ENCODE measurements at places on chromosomes 16 and 17.

DNA sequence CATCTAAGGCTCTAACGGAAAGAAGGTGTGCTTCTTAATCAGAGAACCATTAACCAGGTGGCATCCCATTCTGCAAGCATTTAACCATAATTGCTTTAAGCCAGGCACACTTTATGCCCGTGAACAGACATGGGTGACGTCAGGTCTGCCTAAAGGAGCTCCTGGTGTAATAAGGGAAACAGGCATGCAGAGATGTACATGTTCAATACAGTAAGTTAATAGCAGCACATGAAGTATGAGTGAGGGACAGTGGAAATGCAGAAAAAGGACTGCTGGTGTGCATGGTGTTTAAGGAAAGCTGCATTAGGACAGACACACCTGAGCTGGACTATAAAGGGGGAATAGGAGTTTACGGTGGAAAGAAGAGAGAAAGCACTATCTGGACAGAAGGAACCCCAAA is 18.6 kb downstream of the DYNLRB2 start:
- DNase-seq, result no peak

- DNase-seq, result peak; percentile 91
Measured at GRCh38 chr17:7843536-7844291, 9.7 kb downstream of the KDM6B start.

- no peak for DNase-seq
Measured at GRCh38 chr17:41767324-41768042, 19.0 kb downstream of the JUP start.

DNA sequence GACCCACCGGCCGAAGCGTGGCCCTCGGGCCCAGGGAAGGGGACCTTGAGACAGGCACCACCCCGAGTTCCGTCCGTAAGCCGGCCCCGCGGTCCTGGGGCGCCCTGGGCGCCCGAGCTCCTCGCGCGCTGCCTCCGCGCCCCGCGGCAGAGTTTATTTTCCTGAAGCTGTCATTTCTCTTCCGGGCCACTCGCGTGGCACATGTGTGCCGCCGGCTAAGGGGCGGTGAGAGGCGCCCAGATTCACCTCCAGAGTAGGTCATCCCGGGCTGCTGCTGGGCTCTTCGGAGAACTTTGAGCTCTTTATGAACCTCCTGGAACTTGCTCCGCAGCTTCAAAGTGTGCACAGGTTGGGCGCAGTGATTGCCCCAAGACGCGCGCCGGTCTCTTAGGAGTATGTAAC is 489 bp downstream of the ZC3H18 start:
- peak; percentile 62 for DNase-seq

DNA sequence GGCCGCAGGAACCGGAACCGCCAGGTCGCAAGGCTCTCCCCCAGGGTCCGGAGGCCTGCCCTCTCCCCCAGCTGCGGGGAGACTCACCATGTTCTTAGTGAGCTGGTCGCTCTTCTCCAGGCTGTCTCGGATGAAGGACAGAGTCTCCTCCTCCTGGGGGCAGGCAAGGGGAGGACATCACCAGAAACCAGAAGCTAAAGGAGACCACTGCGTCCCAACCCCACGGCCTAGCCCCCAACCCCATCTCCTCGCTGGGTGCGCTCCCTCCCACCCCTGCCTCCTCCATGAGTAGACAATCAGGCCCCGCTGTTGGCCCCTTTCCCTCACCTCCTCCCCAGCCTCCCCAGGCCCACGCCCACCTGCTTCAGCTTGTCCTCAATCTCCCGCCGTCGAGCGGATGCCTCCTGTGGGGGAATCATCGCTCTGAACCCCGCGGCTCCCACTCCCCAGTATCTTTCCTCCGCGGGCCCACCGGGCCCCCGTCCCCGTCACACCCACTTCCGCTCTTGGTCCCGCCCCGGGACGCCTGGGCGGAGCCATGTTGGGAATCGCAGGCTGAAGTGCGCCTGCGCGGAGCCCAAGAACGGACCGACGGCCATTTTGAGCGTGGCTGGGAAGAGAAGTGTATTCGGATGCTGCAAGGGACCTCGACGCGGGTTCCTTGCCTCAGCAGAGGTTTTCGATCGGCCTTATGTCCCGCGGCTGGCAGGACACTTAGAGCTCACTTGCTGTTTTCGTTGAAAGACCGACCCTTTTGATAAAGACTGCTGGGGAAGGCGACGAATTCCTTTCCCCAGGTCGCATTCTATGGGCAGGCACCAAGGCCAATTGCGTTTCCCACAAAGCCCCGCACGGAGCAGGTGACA is at the start of gene EXOC7:
Gene EXOC7 (minus strand): TSS at position 514 of the 866 bp plus-strand sequence. CDS start 95 bp downstream, at position 419.
- DNase-seq, result peak; percentile 98

- DNase-seq, result peak; percentile 80
Measured at GRCh38 chr17:78351449-78352006, 8.3 kb downstream of the SOCS3 start.

- no peak for DNase-seq
Measured at GRCh38 chr16:57982385-57982784, 11.5 kb upstream of the CNGB1 start.

GRCh38 chr17:18860161-18860972 is 2.4 kb downstream of the PRPSAP2 start:
- no peak for DNase-seq

DNA sequence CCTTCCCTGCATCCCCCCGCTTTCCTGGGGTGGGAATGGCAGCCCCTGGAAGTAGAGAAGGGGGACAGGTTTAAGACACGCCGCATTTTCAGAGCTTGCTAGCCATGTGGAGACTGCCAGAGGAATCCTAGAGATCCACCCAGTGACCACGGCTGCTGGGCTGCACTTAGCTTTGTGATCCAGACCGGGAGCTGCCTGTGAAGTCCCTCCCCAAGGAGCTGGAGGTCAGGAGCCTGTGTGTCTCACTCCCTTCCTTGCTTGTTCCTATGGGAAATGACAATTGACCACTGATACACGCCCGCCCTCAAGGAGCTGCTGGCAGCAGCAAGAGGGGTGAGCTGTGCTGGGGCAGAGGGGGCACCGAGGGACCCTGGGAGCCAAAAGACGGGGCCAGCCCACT is 73.7 kb downstream of the SREBF1 start:
- no peak for DNase-seq

- no peak for DNase-seq
Measured at GRCh38 chr16:12988071-12988470, 86.7 kb downstream of the SHISA9 start.

- DNase-seq, result peak; percentile 37
Measured at GRCh38 chr17:80997424-80998117, 5.9 kb downstream of the CHMP6 start.

DNA sequence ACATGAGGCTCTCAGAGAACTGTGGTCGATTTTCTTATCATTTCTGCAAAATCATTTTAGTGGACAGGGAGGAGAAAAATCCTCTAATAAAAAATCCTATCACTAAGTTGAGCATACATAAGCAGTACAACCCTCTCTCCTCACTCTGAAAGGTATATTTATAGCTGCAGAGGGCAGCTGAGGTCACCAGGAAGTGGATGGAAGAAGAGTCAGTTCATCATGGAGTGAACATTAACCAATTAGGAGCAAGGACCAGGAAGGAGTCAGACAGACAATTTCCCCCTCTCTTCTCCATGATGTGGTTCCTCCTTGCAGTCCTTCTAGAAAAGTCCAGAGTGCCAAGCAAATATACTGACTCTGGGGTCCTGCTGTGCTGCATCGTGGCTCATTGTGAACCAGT is 253.7 kb downstream of the TOX3 start:
- no peak for DNase-seq

DNA sequence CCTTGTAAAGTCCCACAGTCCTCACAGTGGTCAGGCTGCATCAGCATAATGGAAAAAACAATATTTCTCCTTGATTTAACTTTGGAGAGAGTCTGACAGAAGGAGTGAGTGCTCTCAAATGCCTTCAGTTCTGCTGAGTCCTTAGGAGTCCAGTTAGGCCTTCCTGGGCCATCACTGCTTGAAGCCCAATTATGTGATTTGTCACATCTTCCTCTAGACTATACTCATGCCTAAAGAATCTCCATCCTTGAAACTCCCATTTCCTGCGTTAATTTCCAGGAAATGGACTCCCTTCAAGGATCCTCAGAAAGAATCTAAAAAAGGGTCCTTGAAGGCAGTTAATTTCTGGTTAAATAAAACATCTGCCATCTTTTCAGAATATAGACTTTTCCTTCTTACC is 52.8 kb downstream of the SLFN5 start:
- no peak for DNase-seq

- DNase-seq, result no peak
Measured at GRCh38 chr16:72935896-72936295, 112.0 kb downstream of the ZFHX3 start.

DNA sequence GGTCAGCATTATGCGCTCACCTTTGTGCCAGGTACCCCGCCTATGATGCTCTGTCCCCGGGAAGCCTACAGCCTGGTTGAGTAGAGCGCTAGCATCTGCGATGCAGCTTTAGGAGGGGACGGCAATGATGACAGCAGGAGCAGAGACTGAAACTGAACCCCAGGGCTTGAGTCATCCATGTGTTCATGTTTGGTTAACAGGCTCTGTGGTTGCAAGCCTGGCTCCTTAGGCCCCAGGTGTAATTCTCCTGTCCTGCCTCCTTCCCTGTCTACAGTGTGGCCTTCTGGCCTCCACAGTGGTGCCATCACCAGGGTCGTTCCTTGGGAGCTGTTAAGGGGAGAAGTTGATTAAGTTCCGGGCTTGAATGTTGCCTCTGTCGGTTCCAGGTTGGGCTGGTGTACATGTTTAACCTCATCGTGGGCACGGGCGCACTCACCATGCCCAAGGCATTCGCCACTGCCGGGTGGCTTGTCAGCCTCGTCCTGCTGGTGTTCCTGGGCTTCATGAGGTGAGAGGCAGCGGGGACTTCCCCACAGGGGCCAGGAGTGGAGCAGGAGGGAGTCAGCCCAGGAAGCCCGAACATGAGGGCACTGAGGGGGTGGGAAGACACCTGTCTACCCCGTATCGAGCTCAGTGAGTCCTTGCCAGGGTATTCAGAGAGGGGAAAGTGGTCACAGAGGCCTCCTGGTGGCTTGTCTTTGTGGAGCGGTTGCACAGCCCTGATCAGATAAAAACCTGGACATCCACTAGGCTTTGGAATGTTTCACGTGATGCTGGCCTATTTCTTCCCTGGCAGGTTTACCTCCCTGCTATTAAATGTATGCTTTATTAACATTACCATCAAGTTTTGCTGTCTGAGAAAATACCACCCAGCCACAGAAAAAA is 9.2 kb upstream of the NAT9 start:
- no peak for DNase-seq

DNA sequence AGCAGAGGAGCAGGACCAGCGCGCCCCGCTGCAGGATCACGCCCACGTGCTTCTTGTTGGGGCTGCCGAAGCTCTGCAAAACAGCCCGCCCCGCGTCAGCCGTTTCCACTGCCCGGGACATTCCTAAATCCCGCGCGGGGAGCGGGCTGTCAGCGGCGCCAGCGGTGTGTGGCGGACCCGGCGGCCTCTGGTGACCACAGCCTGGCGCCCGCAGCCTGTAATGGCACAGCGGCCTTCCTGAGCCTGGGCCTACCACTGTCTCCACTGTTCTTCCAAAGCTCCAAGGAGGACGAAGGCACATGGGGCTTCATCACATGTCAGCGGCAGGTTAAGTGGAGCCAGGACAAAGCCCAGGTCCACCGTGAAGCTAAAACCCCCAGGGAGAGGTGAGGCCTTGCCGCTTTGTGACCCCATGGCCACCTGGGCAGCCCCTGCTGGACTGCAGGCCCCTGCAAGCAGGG is 2.5 kb downstream of the SLC47A2 start:
- DNase-seq, result no peak

- DNase-seq, result no peak
Measured at GRCh38 chr17:6786618-6787017, 10.6 kb downstream of the FBXO39 start.

DNA sequence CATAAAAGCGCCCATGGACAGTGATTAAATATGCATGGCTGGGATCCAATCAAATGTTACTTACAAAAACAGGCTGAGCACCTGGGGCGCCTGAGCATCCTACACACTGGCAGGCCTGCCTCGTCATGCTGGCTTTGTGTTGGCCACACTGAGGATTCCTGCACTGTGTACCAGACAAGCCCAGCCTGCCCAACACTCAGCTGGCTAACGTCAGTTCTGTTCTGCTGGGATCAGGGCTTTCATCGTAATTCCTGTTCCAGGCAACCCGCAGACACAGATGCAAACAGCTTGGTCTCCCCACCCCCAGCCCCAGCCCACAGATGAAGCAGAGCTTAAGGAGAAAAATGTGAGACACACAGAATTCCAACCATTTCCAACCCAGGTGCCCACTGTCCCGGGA is 30.7 kb downstream of the PIMREG start:
- DNase-seq, result no peak

- DNase-seq, result peak; percentile 77
Measured at GRCh38 chr17:35749560-35750412, 3.3 kb downstream of the GAS2L2 start.

- DNase-seq, result no peak
Measured at GRCh38 chr16:73504591-73505575, 457.0 kb upstream of the ZFHX3 start.

DNA sequence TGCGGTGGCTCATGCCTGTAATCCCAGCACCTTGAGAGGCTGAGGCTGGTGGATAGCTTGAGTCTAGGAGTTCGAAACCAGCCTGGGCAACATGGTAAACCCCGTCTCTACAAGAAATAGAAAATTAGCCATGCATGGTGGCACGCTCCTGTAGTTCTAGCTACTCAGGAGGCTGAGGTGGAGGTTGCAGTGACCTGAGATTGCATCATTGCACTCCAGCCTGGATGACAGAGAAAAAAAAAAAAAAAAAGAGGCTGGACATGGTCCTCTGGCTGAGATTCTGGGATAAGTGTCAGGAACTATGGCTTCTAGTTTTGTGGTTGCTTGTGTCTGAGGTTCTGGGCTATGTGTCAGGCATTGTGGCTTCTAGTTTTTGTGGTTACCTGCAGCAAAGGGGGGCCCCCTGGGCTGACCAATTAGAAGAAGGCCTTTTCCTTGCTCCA is 7.0 kb downstream of the KSR1 start:
- no peak for DNase-seq

GRCh38 chr17:81832608-81833159 is 407 bp downstream of the MCRIP1 start:
- DNase-seq, result peak; percentile 83

DNA sequence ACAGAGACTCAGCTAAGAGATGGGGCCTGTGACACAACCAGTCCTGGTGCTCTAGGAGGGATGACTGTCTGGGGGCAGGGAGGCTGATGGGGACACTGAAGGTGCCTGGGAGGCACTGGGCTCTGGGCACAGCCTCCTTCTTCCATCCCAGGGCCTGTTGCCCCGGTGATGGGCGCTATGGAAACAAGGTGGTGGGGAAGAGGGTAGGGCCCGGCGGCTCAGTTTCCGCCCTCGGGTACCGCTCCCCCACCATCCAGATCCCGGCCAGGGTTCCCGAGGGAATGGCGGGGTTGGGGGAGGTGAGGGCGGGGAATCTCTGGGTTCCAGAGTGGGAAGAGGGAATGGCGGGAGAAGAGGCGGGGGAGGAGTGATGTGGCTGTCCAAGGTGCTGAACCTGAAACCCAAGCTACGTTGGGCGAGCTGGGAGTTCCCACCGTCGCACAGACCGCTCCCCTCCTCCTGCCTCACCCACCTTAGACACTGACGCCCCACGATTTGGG is 981 bp downstream of the KCNH4 start:
- peak; percentile 87 for DNase-seq

DNA sequence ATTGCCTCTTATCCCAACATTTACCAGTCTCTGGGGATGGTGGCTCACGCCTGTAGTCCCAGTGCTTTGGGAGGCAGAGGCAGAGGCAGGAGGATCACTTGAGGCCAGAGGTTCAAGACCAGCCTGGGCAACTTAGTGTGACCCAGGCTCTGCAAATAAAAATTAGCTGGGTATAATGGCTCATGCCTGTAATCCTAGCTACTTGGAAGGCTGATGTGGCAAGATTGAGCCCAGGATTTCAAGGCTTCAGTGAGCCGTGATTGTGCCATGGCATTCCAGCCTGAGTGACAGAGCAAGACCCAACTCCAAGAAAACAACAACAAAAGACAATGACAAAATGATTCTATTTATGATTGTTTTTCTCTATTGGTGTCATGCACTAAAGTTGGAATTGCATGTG is 244.9 kb downstream of the RBFOX1 start:
- DNase-seq, result no peak
